Right renal cortex interstitium (tissue), 3 donors: ENCODE measurements at places on chromosomes 4 and X. TPM values are rescaled to one million over a fixed set of nuclear protein-coding genes. Genes with fewer than 3 reads are reported as not detected.

GRCh38 chrX:54415534-54416350 is 24.5 kb upstream of the TSR2 start:
- DNase-seq, result no peak

GRCh38 chr4:128608006-128608405 is 201.5 kb upstream of the JADE1 start:
- no peak for DNase-seq

DNA sequence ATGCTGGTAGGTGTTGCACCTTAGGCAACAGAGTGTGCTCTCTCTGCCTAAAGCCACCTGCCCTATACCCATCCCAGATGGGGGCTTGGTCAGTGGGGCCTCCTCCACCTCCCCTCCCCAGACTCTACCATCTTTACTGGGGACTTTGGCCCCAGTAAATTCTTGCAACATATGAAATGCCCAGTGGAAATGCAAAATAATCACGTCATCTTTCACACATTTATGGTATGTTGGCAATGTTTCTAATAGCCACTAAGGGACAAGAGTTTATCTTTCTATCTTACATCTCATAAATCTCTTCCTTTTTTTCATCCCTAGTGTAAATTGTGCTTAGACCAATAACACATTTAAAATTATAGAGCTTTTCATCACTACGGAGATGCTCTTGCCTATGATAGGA is 103.0 kb upstream of the MAML3 start:
- no peak for DNase-seq

DNA sequence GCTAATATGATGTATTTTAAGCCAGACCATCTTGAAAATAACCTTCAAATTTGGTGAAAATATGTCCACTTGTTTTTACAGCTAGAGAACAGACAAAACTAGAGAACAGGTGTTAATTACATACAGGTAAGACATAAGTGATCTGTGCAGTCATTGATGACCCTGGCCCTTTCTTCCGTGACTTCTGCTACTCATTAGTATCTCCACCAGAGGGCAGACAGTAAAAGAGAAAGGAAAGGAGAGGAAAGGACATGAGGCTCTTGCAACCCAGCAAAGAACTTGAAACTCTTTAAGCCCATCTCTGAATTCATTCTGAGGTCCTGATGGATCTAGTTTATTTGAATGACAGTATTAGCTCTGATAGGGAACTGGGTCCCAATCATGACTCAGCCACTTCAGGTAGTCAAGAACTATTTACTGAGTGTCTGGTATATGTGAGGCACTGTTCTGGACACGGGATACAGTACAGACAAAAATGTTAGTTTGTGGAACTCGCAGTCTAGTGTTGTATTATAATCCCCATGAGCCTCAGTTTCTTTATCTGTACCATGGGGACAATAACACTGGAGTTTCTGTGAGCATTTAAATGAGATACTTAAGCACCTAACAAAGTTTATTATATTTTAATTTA is 121.0 kb upstream of the TEX13D start:
- DNase-seq, result no peak

Gene DTHD1
- polyA plus RNA-seq, result not detected

GRCh38 chr4:26568446-26568994 is 15.4 kb upstream of the TBC1D19 start:
- no peak for DNase-seq

GRCh38 chr4:153619811-153620210 is 64.3 kb upstream of the TLR2 start:
- no peak for DNase-seq

- DNase-seq, result no peak
These were observed 133.0 kb downstream of the MAD2L1 start for GRCh38 chr4:119933606-119934005.

Gene RASL11B
- 39.6 TPM for polyA plus RNA-seq

Gene IQCM
- polyA plus RNA-seq, result not detected

Gene RNF175
- 5.6 TPM for polyA plus RNA-seq

Gene NPNT
- 217 TPM for polyA plus RNA-seq

- no peak for DNase-seq
These were observed 7.8 kb upstream of the RTL5 start for GRCh38 chrX:72139538-72139937.

Gene YIPF7
- 0.17 TPM for polyA plus RNA-seq

GRCh38 chr4:143773998-143774895 is 73.8 kb upstream of the FREM3 start:
- DNase-seq, result no peak

- DNase-seq, result no peak
These were observed 306.9 kb upstream of the ARSJ start for GRCh38 chr4:114286262-114286810.

Gene RAB39B
- 2.8 TPM for polyA plus RNA-seq

DNA sequence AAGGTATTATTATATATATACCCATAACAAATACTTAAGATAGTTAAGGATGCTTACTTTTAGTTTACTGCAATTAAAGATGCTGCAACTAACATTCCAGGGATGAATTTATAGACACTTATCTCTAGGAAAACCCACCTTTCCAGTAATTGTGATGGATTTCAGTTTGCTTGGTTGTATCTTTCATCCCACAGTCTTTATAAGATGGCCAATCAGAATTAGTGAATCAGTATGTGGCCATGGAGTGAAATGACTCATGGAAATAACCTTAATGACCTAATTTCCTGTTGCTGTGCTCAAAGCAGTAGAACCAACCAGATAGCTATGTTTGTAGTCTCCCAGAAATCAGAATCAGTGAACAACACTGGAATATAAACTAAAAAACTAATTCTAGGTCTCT is 26.4 kb downstream of the MOSPD2 start:
- no peak for DNase-seq
